Stimulated activated CD4-positive, alpha-beta T cell treated with anti-CD3 and anti-CD28 coated beads, TNF-alpha, amount 100 ng/mL, for 48 hours (primary cell): ENCODE measurements at places on chromosomes 1 and 21.

GRCh38 chr1:100746542-100746932 lies 27.0 kb downstream of the VCAM1 start:
- DNase-seq: no peak

- no peak for DNase-seq
Observed at GRCh38 chr1:16189921-16190621, 22.4 kb downstream of the ARHGEF19 start.

DNA sequence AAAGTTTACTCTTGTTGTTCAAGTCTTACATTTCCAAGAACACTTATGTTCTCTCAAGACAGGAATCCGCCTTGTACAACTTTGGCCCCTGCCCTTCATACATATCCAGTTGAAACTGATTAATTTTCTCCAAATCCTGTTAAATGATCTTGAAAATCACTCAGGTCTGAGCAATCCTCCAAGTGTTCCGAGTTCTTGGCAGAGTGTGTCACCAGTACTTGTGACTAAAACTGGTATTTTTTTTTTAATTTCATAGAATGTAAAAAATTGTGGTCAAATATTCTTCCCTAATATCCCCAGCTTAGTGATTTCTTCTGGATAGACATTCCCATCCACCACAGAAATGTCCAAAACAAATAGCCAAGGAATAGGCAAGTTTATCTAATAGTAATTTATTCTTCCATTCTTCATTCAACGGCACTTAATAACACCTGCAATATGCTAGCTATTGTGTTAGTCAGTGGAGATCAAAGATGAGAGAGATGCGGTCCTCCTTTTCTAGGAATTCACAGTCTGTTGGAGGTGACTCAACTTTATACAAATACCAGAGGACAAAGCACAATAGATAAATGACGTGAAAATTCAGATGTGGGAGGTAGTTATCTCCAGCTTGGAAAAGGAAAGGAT lies 71.4 kb downstream of the DIRAS3 start:
- DNase-seq: no peak

- no peak for DNase-seq
Observed at GRCh38 chr1:218344814-218345672, at the start of gene TGFB2. TGFB2 (plus strand) TSS chr1:218345336; CDS start chr1:218346702, 1,366 bp downstream.

DNA sequence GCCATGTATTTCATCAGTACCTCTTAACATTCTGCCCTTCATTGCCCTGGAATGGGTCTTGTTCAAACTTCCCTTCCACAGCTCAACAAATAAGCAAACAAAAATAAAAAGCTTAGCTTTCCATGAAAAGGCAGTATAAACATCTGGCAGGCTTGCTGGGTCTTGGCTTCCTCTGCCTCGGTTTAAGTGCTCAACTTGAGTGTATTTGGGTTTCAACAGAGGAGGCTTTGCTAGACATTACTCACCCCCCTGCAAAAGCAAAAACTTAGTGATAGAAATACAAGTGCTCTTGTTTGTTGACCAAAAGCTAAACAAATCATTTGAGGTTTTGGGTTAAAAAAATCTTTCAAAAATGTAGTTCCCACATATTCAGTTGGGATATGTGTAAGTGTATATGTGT lies 518.5 kb downstream of the PLPP3 start:
- no peak for DNase-seq

DNA sequence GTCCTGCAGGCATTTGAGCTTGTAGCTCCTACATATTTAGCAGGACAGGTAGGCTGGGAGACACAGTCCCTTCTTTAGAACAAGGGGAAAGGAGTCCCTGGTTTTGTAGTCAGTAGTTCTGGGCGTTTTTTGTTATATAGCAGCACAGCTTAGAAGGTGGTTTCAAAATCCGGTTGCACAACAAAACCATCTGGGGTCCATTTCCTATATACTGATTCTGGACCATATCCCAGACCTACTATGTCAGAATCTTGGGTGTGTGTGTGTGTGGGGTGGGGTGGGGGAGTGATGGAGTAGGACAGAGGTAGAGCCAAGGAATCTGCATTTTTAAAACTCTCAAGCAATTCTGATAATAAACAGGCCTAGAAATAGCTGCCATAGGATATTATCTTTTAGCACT lies 21.6 kb downstream of the METTL13 start:
- no peak for DNase-seq
